Peyer's patch (tissue), 4 donors: ENCODE measurements at places on chromosomes 3 and 15. TPM values are rescaled to one million over a fixed set of nuclear protein-coding genes. Genes with fewer than 3 reads are reported as not detected.

- DNase-seq, result no peak
- no peaks in the 10 kb centered on the region for H3K27me3 ChIP-seq
- no peak overlapping the region for H3K4me3 ChIP-seq
- H3K27ac ChIP-seq, result no peak overlapping the region
- no peaks in the 10 kb centered on the region for H3K36me3 ChIP-seq
- no peaks in the 10 kb centered on the region for H3K4me1 ChIP-seq
These were observed 154.4 kb downstream of the EBLN2 start for GRCh38 chr3:73215901-73216300.

DNA sequence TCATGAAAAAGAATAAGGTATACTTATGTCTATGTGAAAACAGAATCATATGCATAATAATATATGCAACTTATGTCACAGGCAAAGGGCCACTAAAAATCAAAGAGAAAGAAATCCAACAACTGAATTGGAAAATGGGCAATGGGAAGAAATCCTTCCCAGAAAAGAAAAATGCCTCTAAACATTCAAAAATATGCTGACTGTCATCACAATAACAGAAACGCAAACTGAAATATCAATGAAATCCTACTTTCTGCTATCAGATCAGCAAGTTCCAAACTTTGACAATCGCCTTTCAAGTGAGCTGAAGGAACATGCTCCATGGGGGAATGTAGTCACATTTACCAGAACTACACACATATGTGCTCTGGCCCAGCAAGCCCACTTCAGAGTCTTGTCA lies 99.4 kb upstream of the KLF13 start:
- H3K36me3 ChIP-seq, result no peaks in the 10 kb centered on the region
- peaks cover 10% of the 10 kb centered on the region for H3K4me1 ChIP-seq
- H3K27ac ChIP-seq, result no peak overlapping the region
- no peak for DNase-seq
- no peaks in the 10 kb centered on the region for H3K27me3 ChIP-seq

DNA sequence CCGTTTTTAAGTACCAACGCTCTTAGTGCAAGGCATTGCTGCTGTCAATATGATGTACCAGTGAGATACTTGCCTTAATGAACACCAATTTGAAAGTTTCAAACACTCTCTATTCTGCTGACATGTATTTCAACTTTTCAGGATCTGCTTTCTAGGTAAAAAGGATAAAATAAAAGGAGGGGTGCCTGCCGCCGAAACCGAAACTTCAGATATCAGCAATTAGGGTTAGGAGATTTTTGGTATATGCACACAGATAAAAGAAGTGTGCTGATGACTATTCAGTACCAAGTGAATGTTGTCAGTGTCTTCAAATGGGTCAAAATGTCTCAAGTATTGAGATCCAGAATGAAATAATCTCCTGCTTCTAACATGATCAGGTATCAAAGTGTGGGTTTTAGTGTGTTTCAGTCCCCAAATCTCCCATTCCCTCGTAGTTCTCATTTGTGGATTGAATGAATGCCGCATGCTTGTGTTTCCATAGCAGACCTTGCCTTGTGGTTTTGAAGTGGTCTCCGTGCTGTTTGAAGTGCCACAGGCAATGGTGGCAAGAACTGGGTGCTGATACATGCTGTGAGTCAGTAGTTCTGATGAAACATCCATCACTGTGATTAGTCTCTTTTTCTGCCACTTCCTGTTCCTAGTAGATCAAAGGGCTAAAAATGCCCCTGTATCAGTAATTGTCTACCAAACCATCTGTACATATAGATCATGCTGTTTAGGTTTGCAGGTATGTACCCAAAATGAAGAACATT lies 22.5 kb downstream of the CHST14 start:
- H3K4me3 ChIP-seq, result no peak overlapping the region
- no peaks in the 10 kb centered on the region for H3K4me1 ChIP-seq
- H3K27me3 ChIP-seq, result no peaks in the 10 kb centered on the region

DNA sequence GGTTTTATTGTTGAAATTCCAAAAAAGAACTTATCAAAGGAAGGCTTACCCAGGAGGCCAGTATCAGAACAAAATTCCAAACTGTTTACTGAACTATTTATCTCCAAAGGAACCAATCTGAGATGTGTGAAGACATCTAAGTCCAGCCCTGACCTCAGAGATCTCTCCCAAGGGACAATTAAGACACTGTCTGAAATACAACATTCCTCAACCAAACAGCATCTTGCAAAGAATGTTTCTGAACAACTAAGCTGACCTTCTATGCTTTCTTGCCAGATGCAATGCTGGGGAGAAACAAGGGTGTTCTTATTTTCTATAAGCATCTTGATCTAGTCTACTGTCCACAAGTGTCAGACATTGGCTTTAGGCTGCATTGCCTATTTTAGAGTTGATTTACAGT lies 13.6 kb downstream of the PDZRN3 start:
- H3K27ac ChIP-seq, result no peak overlapping the region
- no peak overlapping the region for H3K4me3 ChIP-seq
- DNase-seq, result no peak
- H3K27me3 ChIP-seq, result no peaks in the 10 kb centered on the region
- no peaks in the 10 kb centered on the region for H3K36me3 ChIP-seq
- no peaks in the 10 kb centered on the region for H3K4me1 ChIP-seq

WNT5A gene
- 8.6 TPM for total RNA-seq

SLC22A13 gene
- total RNA-seq, result 1.4 TPM

GOLGA8N gene
- total RNA-seq, result 9.8 TPM

TMEM212 gene
- total RNA-seq, result not detected
